ENCODE measurements at places on chromosomes 1 and 21.
A peak's percentile ranks its signal among the peaks of the same experiment; 100 is the strongest.

DNA sequence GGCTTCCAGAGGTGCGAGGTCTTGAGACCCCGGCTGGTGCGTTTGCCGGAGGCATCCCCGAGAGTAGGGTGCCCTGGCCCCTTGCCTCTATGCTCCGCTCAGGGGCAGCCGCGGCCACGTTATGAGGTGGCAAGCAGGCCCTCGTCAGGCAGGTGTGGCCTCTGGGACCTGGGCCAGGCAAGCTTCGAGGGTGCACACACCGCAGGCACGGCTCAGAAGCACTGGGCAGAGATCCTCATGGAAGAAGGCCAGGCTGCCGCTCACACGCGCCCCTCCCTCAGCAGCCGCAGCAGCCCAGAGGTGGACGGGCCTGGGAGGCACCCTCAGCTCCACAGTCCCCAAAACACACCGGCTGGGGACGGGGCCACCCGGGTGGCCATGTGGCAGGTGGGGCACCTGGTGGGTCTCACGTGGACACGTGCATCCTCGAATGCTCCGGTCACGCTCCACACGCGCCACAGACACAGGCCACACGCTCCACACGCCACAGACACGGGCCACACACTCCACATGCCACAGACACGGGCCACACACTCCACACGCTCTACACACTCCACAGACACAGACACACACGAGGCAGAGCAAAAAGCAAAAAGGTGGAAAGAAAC lies 6.5 kb downstream of the SDF4 start:
- DNase-seq, result no peak

GRCh38 chr1:162552684-162553252 lies 8.8 kb upstream of the UAP1 start:
- DNase-seq, result no peak

DNA sequence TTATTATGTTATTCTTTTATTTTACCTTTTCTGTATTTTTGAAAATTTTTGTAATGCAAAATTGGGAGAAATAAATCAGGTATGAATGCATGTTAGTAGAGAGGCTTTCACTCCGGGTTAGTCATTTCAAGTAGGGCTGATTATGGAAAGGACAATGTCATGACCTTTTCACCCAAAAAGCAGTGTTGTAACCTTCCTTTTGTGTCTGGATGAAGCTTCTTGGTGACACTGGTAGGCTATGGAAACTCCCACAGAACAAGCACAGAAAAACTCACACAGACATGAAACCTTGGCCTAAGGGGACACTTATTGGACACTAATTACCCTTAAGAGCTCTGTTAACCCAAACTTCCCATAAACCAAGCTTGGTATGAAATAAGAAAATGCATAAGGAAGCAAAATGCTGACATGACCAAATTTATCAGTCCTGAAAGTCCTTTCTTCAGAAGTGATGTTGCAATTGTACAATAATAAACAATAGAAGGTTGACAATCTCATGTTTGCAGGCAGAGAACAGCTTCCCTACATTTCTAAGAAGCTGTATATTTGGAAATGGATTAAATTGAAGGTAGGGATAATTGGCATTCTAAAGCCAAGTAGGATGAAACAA lies 70.0 kb upstream of the KCNJ15 start:
- no peak for DNase-seq

GRCh38 chr1:24743404-24744211 lies 1.6 kb upstream of the CLIC4 start:
- no peak for DNase-seq

GRCh38 chr1:31984419-31985347 lies 29.0 kb upstream of the KHDRBS1 start:
- no peak for DNase-seq

- no peak for DNase-seq
These were observed 123.9 kb downstream of the SMYD3 start for GRCh38 chr1:246383239-246383589.

DNA sequence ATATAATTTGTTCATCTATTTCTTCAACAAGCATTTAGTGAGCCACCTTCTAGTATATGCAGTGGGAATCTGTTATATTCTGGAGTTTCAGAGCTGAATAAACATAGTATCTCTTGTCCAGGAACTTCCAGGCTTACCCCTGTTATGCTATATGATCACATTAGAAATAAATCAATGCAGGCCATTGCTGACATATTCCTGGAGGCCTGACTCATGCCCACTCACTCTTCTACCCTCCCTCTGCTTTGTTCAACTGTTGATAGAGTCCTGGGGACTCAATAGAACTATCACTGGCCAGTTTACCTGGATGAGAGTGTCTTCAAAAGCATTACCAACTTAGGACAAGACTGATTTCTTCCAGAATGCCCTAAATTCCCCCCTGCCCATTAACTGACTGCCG lies 29.3 kb upstream of the SRSF10 start:
- no peak for DNase-seq

GRCh38 chr1:33633019-33633801 lies 160.8 kb downstream of the ZSCAN20 start:
- DNase-seq, result peak; percentile 24

DNA sequence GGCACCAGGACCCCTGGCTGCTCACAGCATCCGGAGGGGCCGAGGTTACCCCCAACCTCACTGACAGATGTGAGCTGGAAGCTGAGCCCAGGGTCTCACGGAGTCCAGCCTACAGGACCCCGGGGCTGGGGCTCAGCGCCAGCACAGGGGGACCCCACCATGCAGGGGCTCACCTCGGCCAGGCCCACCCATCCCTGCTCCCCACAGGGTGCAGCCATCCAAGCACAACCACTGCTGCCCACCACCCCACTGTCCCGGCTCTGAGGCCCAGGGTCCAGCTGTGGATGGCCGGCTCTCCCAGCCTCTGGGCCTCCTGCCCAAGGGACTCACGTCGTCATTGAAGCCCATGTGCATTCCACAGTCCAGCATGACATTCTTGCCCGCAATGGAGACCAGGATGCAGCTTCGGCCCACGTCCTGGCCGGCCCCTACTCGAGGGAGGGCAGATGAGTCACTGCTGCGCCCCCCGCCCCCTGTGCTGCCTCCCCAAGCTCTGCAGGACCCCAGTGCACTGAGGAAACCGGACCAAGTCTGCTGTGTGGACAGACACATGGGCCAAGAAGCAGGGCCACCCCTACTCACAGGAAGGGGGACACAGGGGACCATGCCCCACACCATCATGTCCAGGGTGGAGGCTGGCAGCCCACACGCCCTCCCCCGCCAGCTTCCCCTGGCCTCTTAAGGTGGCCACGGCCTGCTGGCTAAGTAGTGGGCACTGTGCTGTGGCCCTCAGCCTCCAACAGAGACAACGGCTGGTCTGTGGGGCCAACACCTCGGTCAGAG lies 3.6 kb downstream of the INTS11 start:
- DNase-seq, result no peak

DNA sequence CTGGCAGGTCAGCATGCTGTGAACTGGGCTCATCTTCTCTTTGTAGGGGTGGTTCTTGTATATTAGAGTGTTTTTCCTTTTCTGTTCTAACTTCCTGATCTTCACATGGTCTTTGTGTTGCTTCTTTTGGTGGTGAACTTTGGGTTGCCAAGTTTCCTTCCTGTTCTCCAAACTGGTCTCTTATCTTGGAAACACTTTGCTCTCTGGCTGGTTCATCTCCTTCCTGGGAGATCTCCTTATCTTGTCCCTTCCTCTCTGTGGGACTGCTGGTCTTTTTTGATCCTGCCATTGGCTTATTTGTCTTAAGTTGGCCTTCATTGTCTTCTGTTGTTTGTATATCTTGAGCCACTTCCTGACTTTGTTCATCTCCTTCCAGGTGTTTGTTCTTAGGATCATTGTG lies 2.1 kb downstream of the TCHHL1 start:
- no peak for DNase-seq

DNA sequence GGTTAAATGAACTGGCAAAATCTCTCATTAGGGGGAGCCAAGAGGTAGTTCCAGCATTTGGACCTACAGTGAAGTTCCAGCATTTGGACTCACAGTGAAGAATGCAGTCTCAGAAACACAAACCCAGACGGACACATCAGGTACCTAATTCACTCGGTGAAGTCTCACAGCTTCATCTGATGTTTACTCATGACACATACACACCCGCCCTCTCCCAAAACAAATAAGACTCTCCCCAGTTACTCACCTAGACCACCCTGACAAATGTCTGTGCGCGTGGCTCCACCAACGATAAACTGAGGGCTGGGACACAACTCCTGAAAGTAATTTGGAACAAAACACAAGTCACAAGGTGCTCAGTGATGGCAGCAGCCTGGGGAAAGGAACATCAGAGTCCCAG lies 11.4 kb downstream of the CAPN8 start:
- no peak for DNase-seq

DNA sequence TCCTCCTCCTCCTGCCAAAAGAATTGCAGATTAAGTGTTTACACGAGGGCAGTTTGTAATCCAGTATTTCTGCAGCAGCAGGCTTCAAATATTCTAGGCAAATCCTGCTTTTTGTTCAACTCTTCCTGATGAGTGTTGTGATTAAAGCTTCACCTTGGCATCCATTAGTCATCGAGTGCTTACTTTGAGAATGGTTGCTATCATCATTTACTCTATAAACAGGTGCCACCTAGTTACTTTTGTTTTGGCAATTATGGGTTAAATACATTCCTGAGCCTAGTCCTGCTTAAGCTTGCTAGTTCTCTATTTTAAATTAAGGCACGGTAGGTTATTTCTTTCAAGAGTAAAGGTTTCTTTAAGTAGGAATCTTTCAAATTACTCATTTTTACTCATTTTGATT lies 20.3 kb downstream of the PDC start:
- no peak for DNase-seq

- DNase-seq, result no peak
These were observed 60.8 kb downstream of the ITPKB start for GRCh38 chr1:226678251-226678650.

- DNase-seq, result no peak
These were observed 211.1 kb downstream of the SMYD3 start for GRCh38 chr1:246295968-246296367.

- no peak for DNase-seq
These were observed 110.8 kb downstream of the GREM2 start for GRCh38 chr1:240501115-240501514.

GRCh38 chr1:57157818-57158603 lies 192.2 kb upstream of the C8B start:
- no peak for DNase-seq

GRCh38 chr1:160171354-160171753 lies 19.0 kb upstream of the CASQ1 start:
- no peak for DNase-seq

DNA sequence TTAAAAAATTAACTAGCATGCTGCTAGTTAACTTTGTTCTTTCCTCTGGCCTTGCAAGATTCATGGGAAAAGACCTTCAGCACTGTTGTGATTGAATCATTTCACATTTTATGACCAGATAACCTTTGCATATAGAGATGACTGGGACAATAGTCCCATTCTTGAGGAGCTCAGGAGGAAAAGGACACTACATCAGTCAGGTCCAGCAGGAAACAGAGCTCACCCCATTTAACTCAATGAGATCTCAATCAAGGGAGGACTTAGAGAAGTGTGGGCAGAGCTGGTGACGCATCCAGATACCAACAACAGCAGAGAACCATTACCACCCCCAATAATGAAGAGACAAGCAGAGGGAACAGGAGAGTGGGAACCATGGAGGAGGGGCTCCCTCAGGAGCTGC lies 109.4 kb upstream of the GUCA2B start:
- DNase-seq, result no peak

DNA sequence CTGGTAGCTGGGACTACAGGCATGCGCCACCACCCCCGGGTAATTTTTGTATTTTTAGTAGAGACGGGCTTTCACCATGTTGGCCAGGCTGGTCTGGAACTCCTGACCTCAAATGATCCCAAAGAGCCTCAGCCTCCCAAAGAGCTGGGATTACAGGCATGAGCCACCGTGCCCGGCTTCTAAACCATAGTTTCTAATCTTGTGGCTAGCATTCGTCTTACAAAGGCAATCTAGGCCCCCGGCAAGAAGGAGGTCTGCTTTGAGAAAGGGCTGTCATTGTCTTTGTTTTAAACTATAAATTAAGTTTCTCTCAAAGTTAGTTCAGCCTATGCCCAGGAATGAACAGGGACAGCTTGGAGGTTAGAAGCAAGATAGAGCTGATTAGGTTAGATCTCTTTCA lies 10.3 kb upstream of the L1TD1 start:
- DNase-seq, result no peak

- DNase-seq, result no peak
These were observed 88.8 kb downstream of the TNNI3K start for GRCh38 chr1:74323937-74324473.

DNA sequence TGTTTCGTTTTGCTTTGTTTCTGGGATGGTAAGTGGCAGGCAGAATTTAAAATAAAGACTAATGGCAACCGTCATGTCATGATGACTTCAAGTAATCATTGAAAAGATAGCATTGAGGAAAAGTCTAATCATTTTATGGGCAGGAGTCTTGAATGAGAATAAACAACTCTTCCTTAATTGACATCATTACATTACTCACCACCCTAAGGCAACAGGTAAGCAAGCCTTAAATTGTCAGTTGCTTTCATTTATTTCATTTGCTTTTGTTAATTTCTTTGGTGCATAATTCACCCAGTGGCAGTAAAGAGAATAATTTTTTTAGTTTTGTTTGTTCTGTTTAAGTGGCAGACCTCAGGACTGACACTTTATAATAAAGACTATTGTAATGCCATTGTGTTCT lies 669.0 kb downstream of the RWDD3 start:
- no peak for DNase-seq

DNA sequence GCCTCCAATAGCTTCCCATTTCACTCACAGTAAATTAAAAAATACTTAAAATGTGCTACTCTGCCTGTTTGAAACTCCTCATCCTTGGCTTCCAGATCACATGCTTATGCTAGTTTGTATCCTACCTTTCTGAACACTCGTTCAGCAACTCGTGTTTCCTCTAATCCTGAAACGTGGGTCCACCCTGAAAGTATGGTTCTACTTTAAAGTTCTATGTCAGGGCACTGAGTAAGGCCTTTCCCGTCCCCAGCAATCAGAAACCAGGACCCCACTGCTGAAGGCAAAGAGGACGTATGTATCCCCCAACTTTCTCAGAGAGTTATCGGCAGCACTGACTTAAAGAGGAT lies 419 bp upstream of the TSEN15 start:
- DNase-seq, result no peak

- no peak for DNase-seq
These were observed 641.5 kb upstream of the PLXNA2 start for GRCh38 chr1:208885650-208886049.

DNA sequence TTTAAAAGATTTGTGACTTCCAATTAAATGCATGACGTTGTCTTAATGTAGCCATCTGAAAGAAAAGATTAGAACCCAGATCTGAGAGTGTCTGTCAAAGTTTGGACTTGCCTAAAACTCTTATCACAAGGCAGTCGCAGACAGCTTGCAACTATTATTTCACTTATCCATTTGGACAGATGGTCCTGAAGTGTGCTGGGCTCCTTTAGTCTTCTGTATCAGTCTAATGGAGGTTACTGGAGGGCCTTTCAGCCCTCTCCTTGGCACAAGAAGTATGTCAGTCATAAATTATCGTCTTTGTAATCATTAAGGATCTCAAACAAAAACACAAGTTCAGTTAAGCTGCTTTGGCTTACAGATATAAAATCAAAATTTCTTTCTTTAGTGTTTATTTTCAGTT lies 15.5 kb downstream of the PROX1 start:
- no peak for DNase-seq

All from GM12878 (cell line).